NCI-H446 (cell line): ENCODE measurements at places on chromosomes 5 and 9.

DNA sequence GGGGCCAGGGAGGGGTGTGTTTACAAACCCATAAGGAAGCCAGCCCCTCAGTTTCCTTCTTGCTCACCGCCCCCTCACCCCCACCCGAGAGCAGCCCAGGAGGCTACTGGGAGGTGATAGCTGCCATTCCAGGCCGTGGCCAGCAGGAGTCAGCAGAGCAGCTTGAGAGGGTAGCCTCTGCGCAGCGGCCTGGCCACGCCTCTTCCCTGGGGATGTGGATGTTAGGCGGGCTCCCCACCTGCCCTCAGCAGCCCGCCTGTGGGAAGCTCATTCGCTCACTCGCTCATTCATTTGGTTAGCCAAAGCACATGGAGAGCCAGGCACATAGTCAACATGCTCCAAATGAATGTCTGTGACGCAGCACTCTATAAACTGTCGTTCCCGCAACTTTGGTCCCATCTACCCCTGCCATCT, 6.1 kb upstream of the DPM2 start:
- peak; percentile 17 for DNase-seq

DNA sequence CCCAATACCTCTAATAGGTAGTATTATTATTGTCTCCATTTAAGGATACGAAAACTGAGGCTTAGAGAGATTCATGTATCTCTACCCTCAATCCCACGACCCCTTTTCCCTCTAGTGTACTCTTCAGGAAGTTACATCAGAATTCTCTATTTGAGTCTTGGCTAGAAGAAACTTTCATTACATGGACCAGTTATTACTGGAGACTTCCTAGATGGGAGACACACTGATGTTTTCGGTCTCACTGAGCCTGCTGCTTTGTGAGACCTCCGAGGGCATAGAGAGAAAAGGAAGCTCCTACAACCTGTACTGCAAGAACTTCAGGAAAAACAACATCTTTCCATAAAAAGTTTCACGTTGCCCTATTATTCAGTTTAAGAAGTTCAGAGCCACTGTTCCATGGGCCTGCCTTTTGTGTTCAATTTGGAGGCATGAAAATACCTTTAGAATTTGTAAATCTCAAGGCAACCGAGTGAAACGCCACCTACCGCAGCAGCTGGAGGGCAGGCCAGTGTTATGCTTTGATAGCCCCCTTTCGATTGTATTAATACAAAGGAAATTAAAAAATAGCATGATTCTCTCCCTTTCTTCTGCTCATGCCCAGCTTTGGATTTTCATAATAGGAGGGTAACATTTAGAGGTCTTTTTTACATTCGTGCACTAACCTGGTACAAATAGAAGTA, 223.3 kb downstream of the EBF1 start:
- no peak for DNase-seq

DNA sequence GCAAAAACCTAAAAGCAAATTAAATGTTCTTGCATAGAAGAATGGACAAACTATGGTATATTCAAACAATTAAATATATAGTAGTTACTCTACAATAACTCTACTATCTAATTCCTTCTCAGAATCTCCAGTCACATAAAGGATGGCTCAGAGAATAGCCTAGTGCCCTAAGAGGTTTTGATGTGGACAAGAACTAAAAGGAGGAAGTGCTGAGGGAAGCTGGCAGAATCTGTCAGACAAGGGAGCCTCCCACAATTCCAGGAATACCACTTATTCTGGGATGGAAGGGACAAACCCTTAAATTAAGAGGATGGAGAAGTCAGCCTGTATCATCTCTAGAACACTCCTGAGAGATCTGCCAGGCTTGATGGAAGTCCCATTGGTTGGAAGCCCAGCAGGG, 30.4 kb downstream of the TNFSF8 start:
- DNase-seq = no peak

GRCh38 chr5:39031041-39031440, 43.2 kb downstream of the RICTOR start:
- no peak for DNase-seq

DNA sequence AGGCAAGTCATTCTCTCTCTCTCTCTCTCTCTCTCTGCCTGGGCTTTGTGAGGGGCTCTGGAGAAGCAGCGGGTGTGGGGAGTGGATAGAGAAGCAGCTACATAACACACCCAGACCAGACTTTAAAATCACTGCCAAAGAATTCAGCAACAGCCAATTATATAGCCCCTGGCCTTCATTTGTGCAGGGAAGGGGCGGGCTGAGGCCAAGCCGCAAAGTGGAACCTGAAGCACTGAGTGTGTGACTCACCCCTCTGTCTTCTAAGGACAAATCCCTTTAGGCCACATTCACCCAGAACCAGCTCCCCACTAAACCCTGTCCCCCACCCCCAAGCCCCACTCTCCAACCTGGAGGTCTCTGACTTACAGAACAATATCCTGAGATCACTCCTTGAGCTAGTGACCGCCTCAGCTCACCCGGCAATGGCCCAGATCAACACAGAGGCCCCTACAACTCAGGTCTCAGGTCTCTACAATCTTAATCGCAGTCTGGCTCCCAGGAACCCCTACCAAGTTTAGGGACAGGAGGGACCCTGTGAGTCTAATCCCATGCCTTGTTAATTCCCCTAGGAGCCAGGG, 6.0 kb downstream of the B4GALT1 start:
- peak; percentile 24 for DNase-seq

DNA sequence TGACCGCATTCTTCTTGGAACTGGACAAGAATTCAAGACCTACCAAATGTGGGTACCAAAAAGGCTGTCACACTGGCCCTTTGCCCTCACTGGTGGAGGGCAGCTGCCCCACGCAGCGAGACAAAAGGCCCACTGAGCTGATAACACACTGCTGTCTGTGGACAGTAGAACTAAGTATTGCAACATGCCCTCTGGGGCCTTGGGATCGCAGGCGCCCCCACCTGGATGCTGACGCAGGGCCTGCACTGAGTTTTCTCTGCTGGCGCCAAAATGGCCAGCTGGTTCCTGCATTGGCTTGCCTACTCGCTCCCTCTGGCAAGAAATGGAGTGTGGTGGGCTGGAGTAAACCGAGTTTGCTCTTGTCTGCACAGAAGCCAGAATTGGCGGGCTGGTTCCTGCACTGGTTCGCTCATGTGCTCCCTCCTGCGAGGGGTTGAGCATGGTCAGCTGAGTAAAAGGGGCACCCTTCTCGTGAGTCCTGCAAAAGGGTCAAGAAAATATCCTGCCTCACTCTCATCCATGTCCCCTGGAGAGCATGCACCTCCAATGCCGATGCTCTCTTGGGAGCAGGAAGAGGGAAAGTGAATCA, 55.7 kb downstream of the NXNL2 start:
- no peak for DNase-seq

GRCh38 chr5:119315516-119315949, 40.3 kb upstream of the TNFAIP8 start:
- peak; percentile 56 for DNase-seq

- no peak for DNase-seq
Observed at GRCh38 chr5:172607213-172607793, 33.8 kb upstream of the NEURL1B start.

DNA sequence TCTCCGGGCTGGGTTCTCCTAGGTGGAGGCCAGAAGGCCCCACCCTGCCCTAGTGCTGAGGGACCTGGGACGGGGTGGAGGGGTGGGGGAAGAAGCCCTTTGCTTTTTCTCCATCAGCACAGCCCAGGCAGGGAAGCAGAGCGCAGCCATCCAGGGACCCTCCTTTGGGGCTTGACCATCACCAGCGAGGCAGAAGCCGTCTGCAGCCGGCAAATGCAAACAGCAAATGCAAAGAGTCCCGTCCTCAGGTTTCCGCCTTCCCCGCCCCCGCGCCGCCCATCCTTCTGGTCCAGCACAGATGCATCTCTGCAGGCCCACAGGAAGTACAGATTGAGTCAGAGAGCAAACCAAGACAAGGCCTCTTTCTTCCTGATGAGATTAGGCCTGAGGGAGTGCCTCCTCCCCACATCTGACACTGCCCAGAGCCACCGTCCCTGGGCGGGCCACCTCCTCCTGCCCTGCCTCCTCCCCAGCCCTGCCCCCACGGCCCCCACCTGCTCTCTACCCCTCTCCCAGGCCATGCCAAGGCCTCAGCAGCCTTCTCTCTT, 23.4 kb downstream of the CORO2A start:
- no peak for DNase-seq

- DNase-seq = no peak
Observed at GRCh38 chr5:116404016-116404415, 170.6 kb downstream of the SEMA6A start.

DNA sequence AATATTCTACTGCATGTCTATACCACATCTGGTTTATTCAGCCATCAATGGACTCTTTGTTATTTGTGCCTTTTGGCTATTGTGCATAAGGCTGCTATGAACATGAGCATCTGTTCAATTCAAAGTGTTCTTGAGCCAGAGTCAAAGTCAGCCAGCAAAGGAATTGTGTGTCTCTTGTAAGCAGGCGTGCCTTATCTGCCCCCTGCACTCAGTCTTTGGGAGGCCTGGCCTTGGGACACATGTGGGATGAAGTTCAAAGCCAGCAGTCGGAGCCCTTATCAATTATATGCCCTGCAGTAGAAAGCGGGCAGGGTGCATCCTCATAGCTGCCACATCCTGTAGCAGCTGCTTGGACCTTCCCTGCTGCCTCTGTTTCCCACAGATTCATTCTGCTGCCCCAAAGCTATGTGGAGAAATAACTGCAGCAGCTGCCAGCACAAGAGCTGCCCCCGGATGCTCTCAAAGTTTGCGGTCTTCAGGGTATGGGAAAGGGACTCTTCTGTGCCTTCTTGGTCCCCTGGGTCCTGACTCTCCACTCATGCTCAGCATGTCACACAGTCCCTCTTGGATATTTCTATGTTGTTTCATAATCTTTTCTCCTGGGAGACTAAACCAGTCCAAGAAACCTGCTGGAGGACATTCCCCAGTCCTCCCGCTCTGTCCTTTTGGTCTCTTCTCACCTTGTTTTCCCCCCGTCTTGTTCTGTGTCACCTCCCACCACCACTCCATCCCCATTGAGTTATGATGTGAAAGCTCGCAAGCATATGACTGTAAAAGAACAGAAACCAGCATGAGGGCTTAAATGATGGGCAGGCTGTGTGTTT, 35.9 kb downstream of the STOM start:
- no peak for DNase-seq

- no peak for DNase-seq
Observed at GRCh38 chr9:123480791-123481190, 124.8 kb downstream of the CRB2 start.

DNA sequence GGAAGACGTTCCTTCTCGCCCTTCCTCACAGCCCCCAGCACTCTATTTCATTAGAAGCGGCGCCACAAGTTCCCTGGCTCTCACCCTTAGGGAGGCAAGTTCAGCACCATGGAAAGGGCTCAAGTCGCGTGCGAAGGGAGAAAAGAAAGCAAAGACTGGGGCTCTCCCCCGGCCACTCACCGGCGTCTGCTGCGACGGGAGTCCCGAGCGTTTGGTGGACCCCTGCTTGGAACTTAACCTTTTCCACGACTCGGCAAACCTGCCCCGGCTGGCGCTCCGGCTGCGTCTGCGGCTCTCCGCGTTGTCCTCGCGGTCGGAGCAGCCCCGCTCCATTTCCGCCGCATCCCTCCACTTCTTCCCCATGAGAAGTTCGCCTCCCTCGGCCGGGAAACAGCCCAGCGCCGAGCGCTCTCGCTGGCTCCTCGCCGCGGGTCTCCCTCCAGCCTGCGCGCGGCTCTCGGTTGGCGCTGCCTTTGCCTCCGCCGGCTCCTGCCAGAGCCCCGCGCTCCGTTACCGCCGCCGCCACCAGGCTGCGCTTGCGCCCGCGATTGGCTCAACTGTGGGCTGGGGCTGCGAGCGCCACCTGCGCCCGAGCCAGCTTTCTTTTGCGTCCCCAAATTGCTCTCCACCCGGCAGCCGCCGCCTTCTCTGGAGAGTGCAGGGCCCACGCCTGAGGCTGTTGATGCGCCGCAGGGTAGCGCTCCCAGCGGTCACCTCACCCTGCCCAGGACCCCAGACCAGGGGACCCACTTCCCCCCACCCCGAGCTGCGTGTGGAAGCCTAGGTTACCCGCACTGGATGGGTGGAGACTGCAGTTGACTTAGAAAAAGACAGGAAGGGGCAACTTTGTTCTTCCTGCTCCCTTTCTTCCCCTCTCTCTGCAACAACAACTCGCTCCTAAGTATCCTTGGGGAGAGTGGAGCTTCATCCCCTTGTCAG, 321.6 kb downstream of the CEMIP2 start:
- no peak for DNase-seq

GRCh38 chr9:104269996-104270963, 176.2 kb downstream of the SMC2 start:
- DNase-seq = no peak
